Pons (tissue), 1 donor: ENCODE measurements at places on chromosomes 6 and 20.

- peak; percentile 31 for DNase-seq
These were observed 50.4 kb downstream of the PDE7B start for GRCh38 chr6:135901774-135902524.

DNA sequence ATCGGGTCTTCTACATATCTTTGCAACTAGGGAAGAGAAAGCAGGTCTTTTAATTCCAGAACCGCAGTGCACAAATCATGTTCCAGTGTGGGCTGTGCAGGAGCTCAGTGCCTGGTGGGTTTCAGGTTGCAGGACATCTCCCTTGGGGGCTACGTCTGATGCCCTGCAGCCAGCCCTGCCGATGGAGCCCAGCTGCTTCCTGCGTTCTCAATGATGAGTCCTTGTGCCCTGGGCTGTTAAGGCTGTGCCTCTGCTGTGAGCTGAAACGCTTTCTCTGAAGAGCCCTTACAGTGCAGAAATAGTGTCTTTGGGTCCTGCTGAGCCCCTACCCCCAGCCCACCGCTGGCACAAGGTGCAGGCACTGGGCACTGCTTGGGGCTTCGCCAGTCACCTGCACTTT, 192.9 kb downstream of the SYNDIG1 start:
- no peak for DNase-seq

DNA sequence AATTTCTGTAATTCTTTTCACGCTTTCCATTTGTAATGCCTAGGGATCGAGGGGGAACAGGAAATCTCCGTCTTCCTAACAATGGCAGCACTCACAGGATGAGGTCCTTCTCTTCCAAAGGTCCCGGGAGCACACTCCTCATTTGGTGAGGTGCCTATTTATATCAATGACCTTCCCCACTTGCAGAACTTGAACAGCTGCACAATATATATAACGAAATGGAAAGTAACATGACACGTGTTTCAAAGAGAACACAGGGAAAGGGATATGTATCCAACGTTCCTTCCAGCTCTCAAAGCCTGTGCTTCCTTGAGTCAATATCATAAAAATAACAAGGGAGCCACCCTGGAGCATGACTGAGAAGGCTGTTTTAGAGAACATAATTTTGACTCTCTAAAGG, 78.6 kb upstream of the RBM24 start:
- DNase-seq, result no peak

GRCh38 chr20:50277460-50278376, 87.1 kb downstream of the CEBPB start:
- DNase-seq, result no peak

DNA sequence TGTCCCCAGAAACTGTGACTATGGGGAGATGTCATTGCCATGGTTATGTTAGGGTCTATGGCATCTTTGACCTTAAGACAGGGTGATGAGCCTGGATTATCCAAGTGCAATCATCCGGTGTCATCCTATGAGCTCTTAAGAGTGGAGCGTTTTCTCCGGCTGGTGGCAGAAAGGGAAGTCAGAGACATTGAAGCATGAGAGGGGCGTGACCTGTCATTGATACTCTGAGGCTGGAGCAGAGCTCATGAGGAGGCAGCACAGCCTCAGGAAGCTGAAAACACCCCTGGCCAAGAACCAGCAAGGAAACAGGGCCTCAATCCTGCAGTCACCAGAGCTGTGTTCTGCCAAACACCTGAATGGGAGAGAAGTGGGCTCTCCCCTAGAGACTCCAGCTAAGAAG, 59.6 kb downstream of the ANKRD60 start:
- DNase-seq, result no peak

- DNase-seq, result no peak
These were observed 13.8 kb upstream of the EEF1A1 start for GRCh38 chr6:73534628-73535027.
